BJ (cell line): ENCODE measurements at places on chromosomes 3 and 15. TPM values are rescaled to one million over a fixed set of nuclear protein-coding genes. Genes with fewer than 3 reads are reported as not detected.

The TRANK1 gene
- 9.7 and 11.3 TPM in 2 replicates for polyA plus RNA-seq

The CPA3 gene
- 3.1 and 5.2 TPM in 2 replicates for polyA plus RNA-seq

The BCL2A1 gene
- not detected in 2 replicates for polyA plus RNA-seq

The INSYN1 gene
- polyA plus RNA-seq = 3.2 and 3.5 TPM in 2 replicates

The ALPK3 gene
- polyA plus RNA-seq = 0.02 and 0.06 TPM in 2 replicates

The DUOXA1 gene
- polyA plus RNA-seq = not detected in 2 replicates

The ABI3BP gene
- 16.3 and 17.6 TPM in 2 replicates for polyA plus RNA-seq

DNA sequence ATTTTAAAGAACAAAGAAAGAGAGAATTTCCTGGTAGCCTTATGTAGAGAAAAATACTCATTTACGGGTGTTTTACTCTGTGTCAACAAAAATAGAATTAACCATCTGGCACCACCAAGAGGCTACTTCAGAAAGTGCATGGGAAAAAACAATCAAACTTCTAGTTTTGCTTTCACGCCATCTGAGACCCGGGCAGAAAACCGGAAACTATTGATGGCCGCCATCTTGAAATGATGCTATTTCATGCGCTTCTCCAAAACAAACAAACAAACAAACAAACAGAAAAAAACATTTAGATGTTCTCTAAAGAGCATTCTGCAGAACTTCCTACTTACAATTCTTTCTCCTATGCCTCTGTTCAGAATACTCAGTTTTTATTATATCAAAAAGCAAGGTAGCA, 49.4 kb upstream of the SYNPR start:
- no peak for DNase-seq

GRCh38 chr3:168952551-168952950, 711.0 kb downstream of the MECOM start:
- peak; percentile 9 for DNase-seq

DNA sequence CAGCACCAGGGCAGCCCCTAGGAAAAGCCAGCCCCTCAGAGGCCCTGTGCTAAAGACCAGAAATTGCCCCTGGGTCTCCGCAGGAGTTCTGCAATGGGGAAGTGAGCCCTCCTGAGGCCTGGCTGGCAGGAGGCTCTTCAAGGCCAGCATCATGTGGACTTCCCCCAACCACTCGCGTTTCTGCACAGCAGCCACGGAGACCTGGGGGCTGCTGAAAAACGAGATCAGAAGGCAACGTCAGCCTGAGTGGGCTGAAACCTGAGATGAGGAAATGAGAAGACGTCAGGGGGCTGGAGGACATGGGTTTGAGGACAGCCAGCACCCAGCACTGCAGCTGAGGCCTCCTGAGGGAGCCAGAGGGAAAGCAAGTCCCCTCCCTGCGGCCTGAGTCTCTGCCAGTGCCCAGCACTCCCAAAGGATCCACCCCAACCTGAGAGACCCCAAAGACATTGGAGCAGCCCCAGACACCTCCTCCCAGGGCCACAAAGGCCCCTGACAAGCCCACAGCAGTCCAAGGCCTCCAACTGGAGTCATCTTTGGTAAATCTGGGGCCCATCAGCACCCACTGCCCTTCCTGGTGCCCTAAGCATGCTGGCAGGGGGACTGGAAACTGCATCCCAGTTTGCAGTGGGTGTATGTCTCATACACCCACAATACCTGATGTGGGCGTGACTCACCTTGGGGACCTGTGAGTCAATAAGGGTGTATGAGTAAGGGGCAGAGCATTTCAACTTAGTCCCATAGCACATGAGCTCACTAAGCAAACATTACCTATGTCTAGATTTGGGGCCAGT, 29.2 kb upstream of the CYP11A1 start:
- DNase-seq = no peak

DNA sequence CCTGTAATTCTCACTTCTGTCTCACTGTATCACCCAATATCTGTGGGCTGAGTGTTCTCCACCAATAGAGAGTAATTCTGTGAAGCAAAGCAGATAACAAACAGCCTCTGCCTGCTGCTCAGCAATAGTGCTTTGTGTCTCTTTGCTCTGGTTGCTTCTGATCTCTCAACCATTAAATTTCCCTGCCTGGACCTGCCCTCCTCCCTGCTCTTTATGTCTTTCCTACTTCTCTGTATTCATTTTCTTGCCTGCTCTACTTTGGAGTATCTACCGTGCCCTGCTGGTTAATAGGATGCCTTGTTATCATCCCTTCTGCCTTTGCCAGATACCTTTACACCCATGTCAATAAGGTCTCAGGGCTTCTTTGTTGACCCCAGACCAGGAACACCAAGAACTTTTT, 102.9 kb upstream of the CGNL1 start:
- DNase-seq = no peak

DNA sequence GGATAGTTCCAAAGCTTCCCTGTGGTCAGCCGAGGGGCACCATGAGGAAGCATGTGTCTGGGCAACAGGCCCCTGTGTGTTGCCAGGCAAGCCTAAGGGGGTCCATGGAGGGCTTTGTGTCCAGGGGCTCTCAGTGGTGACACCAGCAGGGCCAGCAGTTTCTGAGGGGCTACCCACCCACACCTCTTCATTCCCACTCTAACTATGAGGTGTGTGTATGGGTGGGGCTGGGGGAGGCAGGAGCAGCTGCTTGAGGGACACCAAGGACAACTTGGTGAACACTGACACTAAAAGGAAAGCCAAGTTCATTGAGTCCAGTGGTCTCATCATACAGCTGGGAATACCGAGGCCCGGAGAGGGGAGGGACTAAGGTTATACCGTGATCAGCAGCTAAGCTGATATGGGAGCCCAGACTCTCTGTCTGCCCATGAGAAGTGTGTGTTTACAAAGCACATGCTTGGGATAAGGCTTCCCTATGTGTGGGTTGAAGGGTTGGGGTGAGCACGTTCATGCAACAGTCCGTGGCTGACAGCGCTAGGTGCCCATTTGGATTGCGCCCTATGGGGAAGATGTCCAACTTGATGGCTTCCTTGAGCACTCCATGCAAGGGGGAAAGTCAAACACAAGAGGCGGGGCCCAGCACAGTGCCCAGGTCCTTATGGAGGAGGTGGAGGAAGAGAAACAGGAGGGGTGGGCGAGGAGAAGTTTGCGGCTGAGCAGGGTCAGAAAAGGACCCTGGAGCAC, 34.8 kb upstream of the CHRNB4 start:
- no peak for DNase-seq

GRCh38 chr3:124791142-124791541, 60.9 kb downstream of the UMPS start:
- peak; percentile 61 for DNase-seq

- no peak for DNase-seq
Measured at GRCh38 chr3:140530603-140531002, 147.3 kb upstream of the TRIM42 start.

GRCh38 chr15:52681441-52681840, 2.3 kb upstream of the ATOSA start:
- DNase-seq = no peak

GRCh38 chr3:78565712-78566111, 1202.1 kb downstream of the ROBO1 start:
- DNase-seq = no peak

DNA sequence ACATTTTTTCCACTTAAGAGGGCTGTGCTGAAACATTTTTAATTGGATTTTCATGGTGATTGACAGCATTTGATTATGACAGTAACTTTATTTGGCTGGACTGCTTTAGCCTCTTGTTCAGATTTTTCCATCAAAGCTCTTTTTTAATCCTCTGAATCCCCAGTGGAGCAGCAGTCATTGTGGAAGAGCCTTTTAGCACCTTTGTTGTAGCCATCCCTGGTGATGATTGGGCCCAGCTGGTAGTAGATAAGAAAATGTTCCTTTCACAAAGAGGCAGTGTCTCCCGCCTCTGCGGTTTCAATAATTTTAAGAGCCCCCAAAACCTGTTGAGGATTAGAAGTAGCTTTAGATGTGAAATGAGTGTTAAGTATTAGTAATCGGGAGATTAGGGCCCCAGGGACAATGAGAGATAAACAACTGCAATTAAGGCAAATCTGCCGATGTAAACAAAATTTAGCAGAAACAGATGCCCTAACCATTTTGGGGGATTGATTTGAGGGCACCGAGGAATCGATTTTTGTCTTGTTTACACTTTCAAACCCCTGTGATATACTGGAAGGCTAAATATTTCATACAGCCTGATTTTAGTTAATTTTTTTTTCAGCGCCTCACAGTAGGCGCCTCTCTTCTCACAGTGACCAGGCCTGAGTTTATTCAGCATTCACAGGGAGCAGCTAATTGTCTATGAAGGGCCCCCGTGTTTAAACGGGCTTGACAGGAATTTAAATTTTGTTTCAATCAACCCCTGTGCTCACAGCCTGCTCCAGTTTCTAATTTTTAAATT, 43.2 kb upstream of the SKOR1 start:
- no peak for DNase-seq

DNA sequence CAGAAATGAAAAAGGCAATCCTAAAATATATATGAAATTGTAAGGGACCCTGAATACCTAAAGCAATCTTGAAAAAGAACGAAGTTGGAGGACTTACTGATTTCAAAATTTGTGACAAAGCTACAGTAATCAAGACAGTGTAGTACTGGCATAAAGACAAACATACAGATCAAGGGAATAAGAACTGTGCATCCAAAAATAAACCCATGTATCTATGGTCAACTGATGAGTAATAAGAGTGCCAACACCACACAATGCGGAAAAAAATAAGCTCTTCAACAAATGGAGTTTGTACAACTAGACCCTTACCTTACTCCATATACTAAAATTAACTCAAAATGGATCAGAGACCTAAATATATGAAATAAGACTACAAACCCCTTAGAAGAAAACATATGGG, 29.6 kb downstream of the GSK3B start:
- no peak for DNase-seq

DNA sequence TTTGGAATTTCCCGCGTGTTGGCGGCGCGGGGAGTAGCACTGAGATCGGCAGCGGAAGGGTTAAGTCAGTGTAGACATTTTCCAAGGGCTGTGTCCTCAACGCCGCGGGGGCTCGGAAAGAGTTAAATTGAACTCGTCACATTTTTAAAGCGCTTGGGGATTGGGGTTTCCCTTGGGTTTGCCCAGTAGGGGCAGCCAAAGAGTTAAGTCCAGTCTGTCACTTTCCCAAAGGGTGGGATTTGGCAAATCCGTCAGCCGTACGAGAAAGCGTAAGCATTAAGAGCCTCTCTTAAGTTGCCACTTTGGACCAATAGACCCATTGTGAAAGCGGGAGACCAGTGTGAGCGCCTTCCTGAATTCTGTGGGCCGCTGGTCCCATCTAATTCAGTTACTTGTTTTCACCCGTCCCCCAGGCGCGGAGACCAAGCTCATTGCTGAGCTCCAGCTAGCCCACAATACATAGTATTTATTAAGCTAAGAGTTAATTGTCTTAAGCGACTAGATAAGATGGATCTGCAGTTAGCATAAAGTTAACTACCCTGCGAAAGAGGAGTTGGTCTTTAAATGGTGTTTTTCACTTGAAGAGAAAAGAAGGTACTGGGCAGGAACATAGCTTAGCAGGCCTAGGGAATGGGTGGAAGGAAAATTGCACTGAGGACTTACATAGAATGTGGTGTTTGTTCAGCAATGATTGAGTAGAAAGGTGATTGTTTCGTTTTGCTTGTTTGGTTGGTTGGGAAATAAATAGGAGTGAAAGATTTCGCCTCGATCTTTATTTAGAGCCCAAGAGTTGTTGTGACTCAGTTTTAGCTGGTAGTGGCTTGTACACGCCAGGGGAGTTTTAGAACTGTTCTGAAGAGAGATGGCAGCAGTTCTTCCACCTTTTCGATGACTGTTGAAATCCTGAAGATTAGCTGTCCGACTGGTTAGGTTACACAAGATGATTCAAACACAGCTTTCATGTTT, 932 bp downstream of the ARL8B start:
- no peak for DNase-seq

GRCh38 chr15:73686781-73687256, 2.6 kb downstream of the CD276 start:
- DNase-seq = no peak

- DNase-seq = no peak
Measured at GRCh38 chr15:75597667-75598341, 18.7 kb upstream of the PTPN9 start.

GRCh38 chr3:116871905-116872304, 162.3 kb downstream of the TUSC7 start:
- DNase-seq = no peak

DNA sequence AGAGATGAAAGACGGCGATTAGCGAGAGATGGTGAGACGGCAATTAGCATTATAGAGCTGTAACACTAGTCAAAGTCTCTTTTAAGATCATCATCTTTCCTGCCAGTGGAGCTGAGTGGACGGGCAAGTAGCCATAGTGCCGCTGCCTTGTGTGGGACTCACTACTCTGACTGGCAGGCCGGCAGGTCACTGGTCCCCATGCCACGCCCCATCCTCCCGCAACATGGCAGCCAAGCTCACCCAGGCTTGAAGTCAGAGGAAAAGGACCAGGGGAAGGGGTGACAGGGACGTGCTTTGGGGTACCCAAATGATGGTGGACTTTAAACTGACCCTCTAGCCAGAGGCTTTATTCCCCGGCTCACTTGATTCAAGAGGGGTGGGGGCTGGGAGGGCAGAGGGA, 44.6 kb upstream of the COL6A5 start:
- no peak for DNase-seq

DNA sequence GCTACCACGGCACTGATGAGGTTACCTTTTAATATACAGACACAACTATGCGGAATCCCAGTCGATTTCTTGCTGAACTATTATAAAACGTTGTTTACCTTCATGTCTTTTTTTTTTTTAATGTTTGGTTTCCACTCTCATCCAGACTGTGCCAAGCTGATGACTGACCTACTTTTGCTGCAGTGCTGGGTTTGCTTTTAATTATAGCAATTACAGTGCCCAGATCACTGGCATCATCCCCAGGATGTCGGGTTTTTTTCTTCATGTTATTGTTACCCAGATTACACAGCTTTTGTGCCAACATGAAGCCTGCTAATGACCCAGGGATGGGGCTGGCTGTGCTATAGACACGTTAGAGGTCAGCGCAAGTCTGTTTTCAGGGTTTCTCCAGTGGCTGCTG, 294.0 kb upstream of the ATP10A start:
- no peak for DNase-seq

- DNase-seq = no peak
Measured at GRCh38 chr3:186273586-186273985, 88.4 kb downstream of the DGKG start.
